ENCODE measurements at places on chromosomes 4 and X.
A peak's percentile ranks its signal among the peaks of the same experiment; 100 is the strongest.

DNA sequence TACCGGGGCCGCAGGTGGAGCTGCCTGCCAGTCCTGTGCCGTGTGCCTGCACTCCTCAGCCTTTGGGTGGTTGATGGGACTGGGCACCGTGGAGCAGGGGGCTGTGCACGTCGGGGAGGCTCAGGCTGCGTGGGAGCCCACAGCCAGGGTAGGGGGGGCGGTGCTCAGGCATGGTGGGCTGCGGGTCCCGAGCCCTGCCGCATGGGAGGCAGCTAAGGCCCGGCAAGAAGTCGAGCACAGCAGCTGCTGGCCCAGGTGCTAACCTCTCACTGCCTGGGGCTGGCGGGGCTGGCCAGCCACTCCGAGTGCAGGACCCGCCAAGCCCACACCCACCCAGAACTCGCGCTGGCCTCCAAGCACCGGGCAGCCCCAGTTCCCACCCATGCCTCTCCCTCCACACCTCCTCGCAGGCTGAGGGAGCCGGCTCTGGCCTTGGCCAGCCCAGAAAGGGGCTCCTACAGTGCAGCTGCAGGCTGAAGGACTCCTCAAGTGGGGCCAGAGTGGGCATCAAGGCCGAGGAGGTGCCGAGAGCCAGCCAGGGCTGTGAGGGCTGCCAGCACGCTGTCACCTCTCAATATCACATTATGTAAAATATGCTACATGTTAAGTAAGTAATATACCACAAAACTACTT, 104.1 kb downstream of the COX7B2 start:
- DNase-seq = no peak

DNA sequence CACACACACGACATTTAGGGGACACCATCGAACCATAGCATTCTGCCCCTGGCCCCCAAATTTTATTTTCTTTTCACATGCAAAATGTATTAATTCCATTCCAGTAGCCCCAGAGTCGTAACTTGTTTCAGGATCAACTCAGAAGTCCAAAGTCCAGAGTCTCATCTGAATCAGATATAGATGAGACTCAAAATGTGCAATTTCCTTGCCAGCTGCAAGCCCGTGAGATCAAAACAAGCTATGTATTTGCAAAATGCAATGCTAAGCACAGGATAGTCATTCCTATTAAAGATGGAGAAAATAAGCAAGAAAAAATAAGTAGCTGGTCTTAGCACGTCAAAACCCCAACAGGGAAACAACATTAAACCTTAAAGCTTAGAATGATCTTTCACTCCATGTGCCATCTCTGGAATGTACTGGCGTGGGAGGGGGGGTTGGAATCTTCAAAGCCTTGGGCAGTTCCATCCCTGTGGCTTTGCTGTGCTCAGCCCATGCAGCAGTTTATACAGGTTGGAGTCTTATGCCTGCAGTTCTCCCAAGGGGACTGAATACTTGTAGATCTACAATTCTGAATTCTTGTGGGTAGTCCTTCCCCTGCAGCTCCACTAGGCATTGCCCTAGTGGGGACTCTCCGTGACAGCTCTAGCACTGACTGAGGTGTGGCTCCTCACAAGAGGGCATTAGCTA, 47.7 kb upstream of the SYTL5 start:
- DNase-seq = no peak

GRCh38 chrX:136525738-136526606, 6.0 kb upstream of the VGLL1 start:
- no peak for DNase-seq

- DNase-seq = peak; percentile 84
These were observed 6.0 kb upstream of the EFNB1 start for GRCh38 chrX:68822641-68823410.

DNA sequence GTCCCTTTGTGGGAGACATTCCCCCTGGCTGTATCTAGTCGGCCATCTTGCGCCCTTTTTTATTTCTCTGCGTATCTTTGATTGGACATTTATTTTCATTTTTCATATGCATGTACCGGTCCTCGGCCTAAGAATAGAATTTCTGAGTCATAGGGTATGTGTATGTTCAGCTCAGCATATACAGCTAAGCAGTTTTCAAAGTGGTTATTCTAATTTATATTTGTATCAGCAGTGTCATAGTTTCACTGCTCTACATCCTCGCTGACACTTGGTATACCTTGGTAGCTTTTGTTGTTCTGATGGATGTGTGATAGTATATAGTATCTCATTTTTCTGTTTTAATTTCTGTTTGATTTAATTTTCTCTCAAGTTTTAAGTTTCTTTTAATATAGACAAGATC, 38.7 kb downstream of the BEX3 start:
- no peak for DNase-seq

- no peak for DNase-seq
These were observed 20.6 kb upstream of the CT55 start for GRCh38 chrX:135191838-135192237.

- no peak for DNase-seq
These were observed 56.5 kb downstream of the TRIM2 start for GRCh38 chr4:153260553-153261300.

DNA sequence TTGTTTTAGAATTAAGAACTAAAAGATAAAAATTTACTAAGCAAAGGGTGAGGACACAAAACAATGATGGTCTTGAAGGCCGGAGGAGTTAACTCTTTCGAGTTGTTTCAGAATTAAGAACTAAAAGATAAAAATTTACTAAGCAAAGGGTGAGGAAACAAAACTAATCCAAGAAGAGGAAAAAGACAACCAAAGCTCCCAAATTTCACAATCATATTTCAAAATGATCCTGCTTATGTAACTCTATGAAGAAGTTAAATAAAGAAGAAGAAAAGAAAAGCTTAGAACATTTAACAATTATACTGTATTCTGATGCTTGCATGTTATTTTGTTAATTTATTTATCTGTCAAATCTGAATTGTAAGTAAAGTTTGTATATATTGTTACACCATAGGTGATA, 154.8 kb upstream of the SLIT2 start:
- DNase-seq = no peak

DNA sequence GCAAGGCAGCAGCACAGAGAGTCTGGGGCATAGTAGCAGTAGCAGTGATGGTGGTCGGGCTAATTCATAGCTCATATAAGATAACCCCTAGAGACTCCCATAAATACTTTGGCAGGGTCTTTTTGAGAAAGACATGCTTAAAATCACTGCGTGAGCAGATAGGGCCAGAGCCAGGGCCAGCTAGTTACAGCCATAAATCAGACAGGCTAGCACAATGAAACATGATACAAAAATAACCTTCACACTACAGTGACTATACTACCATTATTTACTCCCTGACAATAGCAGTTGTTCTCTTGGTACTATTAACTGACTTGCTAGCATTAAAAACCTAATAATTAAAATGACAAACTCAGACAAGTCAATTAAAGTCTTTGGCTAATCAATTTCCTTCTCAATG, 295.9 kb downstream of the SMARCA1 start:
- DNase-seq = no peak

GRCh38 chr4:106497271-106497670, 128.7 kb upstream of the GIMD1 start:
- DNase-seq = no peak

- DNase-seq = no peak
These were observed 261.7 kb downstream of the ANKRD50 start for GRCh38 chr4:124450851-124451250.

GRCh38 chr4:144699565-144699964, 53.6 kb downstream of the HHIP start:
- DNase-seq = no peak

DNA sequence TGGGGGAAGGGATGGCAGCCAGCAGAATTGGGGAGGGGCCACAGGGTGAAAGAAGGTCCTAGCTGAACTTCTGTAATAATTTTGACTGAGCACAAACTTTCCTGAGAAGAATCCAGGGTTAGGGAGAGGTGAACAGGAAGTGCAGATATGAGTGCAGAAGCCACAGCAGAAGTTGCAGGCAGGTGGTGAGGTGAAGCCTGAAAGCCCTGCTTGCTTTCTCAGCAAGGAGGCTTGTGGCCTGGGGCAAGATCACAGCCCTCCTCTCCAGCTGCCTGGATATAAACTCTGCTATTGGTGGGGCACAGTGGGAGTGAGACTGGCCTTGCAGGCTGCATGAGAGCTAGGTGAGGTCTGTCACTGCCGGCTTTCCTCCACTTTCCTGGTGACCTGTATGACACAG, 44.1 kb upstream of the UPRT start:
- DNase-seq = no peak

GRCh38 chrX:40933706-40934425, 151.4 kb upstream of the USP9X start:
- no peak for DNase-seq

DNA sequence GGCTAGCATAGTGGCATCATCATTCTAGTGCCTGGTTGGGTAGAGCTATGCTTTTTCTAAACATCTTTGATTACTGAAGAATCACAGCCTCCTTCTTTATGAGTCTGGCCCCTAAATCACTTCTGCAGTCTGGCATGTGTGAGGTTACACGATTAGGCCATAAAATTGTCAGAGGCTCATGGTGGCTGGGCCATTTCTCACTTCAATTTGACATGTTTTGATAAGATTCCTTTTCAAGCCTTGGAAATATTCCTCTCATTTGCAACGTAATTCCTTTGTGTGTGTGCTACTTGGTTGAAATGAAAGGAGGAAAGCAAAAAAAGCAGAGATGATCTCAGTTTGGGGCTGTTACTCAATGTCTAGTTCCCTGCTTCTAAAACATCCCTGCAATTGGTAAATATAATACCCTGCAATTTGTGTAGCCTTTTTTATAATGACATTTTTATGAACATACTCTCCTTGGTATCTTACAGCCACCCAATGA, 6.2 kb downstream of the CCKAR start:
- DNase-seq = no peak

GRCh38 chr4:109462297-109462696, 28.7 kb downstream of the SEC24B start:
- no peak for DNase-seq

- DNase-seq = no peak
These were observed 23.5 kb downstream of the IRS4 start for GRCh38 chrX:108712886-108713285.

DNA sequence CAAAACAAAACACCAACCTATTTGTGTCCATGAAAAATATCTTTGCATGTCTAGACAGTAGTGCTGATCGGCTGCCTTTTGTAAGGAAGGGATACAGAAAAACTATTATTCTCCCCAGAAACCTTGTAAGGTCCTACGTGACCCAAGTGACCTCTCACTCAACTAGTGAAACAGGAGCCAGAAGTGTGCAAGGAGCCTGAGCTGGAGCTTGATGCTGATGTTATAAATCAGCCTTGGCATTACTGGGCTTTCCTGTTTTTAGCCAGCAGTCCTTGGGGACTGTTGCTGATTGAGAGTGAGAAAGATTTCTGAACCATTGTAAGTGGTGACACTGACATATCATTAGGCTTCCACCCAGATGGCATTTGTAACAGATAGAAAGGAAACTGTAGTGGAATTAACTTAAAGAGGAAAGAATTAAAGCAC, 100.8 kb upstream of the LIMCH1 start:
- no peak for DNase-seq

GRCh38 chr4:8772499-8773123, 99.0 kb downstream of the HMX1 start:
- DNase-seq = peak; percentile 32

DNA sequence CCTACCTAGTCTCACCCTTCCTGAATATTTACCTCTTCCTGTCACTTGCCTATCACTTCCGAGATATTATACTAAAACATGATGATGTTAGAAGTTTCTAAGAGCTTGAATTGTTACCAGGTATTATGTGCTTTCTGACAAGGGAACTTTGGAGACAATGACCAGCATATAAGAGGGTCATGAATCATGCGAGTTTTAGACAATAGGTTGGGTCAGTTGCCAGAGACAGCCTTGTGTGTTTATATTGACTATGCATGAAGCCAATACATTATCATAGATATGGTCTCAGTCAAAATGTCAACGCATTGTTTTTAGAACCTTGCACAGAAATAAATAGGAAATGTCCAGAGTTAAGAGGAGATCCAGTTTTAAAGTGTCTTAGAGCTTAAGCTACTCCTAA, 116.8 kb downstream of the KLHL4 start:
- no peak for DNase-seq

- DNase-seq = peak; percentile 72
These were observed 174.9 kb upstream of the SMARCAD1 start for GRCh38 chr4:94032754-94033153.

- DNase-seq = no peak
These were observed at the start of gene RUFY3 for GRCh38 chr4:70721747-70722146. Gene RUFY3 (plus strand): TSS chr4:70721964. CDS start chr4:70722574, 610 bp downstream.

DNA sequence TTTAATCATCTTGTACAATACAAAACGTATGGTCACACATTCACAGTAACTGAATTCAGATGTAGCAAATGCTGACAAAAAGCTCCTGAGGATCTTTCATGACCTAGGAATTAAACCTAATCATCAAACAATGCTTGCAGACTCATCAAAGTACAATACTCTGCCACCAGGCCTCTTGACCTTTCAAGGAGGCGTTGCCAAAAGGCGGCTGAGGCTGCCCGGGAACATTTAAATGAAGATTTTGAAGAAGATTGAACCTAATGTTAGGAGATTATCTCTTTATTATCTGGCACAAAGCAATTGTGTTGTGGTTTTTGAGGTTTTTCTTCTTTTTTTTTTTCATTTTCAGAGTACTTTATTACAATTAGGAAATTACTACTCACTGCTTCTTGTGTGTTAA, 340.5 kb downstream of the GALNTL6 start:
- no peak for DNase-seq

- DNase-seq = no peak
These were observed 18.3 kb downstream of the AMER1 start for GRCh38 chrX:64186974-64187761.

GRCh38 chr4:153782581-153782980, 6.3 kb downstream of the SFRP2 start:
- DNase-seq = no peak

GRCh38 chrX:150887906-150888465, 10.5 kb downstream of the CD99L2 start:
- DNase-seq = no peak

- DNase-seq = no peak
These were observed 26.5 kb downstream of the ELF4 start for GRCh38 chrX:130083656-130084382.

DNA sequence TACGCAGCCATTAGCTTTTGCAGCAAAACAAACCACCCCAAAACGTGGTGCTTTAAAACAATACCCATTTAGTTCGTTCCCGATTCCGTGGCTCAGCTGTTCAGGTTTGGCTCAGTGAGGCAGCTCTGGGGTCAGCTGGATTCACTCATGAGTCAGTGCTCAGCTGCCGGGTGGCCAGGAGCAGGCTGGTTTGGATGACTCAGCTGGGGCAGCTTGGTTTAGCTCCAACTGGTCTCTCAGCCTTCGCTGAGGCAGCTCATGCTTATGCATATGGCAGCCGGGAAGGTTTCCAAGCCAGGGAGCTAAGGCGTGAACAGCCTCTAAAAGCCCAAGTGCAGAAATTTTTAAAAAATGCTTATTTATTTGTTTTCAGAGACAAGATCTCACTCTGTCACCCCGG, 13.3 kb upstream of the CD99 start:
- DNase-seq = peak; percentile 66

Data from endodermal cell (in vitro differentiated cells).